Stimulated activated CD8-positive, alpha-beta memory T cell treated with anti-CD3 and anti-CD28 coated beads, Interleukin-4, amount 100 ng/mL, for 4 hours (primary cell): ENCODE measurements at places on chromosomes 6 and 20.

DNA sequence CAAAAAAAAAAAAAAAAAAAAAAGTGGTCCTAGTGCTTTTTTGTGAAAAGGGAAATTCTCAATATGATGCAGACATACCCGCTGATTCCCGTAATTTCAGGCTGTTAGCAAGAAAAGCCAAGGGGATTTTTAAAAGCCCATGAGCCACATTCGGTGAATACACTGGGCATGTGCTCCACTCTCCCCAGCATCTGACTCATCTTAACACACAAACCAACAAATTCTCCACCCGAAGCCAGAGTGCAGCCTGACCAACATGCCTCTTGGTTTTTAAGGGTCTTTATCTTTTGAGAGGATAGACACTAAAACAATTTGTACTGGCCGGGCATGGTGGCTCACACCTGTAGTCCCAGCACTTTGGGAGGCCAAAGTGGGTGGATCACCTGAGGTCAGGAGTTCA, 45.5 kb upstream of the CD83 start:
- no peak for DNase-seq

GRCh38 chr6:23213193-23213592, 643.8 kb downstream of the HDGFL1 start:
- DNase-seq, result no peak

GRCh38 chr6:30646450-30647241, at the start of gene C6orf136:
Gene C6orf136 (plus strand): TSS chr6:30647133. CDS start chr6:30647232, 99 bp downstream.
- peak; percentile 79 for DNase-seq

DNA sequence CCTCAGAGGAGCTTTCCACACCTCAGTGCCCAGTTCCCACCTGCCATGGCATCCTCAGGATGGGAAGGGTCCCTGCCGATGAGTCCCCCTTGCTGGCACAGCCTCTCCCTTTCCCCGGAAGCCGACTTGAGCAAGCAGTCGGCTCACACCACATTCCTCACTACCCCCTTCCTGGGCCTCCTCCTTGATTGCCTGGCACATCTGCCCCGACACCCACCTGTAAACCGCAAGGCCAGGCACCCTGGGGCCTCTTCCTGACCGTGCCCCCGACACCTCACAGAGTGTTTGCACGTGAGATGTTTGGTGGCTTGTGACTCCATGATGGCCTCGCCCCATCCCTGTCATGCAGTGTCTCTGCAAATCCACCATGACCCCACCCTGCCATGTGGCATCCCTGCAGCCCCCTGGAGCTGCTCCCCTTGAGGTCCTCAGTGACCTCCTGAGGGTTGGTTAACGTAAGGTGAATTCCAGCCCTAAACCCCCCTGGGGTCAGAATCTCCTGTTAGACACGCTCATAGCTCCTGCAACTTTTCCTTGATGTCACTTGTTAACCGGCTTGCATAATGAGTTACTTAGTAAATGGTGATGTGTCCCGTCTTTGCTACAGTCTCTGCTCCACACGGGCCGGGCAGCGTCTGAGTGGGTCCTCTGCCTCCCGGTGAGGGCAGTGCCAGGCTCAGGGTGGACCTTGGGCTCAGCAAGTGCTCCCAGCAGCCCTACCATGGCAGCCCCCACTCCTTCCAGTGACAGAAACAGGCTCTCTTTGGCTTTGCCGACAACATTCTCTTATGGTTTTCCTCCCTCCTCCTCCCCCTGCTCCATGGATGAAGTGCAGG, 115.9 kb upstream of the FRMD1 start:
- DNase-seq, result no peak

DNA sequence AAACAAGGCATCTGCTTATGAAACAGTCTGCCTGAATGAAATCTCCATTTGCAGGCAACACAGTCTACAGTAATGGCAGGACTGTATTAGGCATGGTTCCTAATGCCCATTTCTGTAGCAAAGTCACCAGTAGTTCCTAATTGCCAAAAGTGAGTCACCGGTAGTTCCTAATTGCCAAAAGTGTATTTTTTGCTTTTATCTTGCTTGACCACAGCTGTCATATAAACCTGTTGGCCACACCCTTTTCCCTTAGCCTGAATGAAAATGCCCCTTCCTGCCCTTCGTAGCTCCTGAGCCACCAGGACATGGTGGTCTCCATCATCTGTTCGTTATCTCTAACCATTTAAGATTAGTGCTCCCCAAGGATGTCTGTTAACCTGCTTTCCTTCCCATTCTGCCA, 34.5 kb downstream of the MTHFD1L start:
- DNase-seq, result no peak

DNA sequence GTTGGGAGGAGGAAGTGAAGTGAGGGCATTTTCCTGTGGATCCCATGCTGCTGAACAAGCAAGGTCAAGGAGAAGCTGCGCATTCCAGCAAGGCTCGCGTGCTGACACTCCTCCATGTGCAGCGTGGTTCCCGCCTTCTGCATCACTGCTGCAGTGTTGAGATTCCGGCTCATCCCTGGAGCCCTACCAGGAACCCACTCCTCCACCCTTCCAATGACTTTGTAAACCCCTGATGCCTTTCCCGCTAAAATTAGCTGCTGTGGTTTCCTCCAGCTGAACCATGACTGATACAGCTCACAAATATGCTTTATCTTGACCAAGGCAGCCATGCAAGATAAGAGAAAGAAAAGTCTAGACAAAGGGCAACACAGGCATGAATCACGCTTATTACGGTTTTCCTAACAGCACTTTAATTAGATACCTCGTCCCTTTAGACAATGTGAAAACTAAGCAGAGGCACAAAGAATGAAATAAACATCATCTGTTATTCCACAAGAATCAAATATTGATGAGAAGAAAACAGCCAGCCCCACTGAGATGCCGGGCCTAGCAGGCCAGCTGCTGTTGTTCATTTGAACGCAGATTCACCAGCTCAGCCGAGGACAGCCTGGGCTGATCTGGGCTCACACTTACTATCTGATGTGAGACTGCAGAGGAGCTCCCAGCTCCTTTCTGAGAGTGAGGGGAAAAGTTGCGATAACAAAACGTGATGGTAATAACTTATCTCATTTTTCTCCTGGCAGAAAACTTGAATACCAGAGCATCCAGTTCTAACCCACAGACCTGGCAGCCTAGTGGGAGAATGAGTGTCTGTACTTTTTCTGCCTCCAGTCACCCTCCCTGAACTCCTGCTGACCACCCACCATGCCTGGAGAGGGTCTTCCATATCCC, 14.2 kb upstream of the BNIP5 start:
- no peak for DNase-seq

DNA sequence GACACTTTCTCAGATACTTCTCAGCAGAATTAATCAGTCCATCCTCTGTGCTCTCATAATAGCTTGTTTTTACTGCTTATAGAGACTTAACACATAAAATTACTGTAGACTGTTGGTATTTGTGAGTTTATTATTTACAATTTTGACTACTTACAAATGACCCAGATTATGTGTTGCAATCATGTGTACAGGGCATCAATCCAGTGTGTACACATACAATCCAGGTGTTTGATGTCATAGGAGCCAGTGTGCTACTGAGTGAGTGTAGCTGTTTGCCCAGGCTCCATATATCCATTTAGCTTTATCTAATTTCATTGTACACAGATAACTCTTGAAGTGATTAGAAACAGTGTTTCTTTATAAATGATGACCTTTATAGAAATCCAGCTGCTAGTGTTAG, 31.3 kb downstream of the TRMT11 start:
- no peak for DNase-seq

DNA sequence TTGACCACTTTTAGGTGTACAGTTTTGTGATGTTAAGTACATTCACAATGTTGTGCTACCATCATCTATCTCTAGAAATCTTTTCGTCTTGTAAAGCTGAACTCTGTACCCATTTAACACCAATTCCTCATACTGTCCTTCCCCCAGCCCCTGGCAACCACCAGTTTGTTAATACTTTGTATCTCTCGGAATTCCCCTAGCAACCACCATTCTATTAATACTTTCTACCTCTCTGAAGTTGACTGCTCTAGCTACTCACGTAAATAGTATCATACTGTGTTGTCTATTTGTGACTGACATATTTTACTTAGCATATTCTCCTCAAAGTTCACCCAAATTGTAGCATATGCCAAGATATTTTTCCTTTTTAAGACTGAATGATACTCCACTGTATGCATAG, 82.3 kb upstream of the CLDN20 start:
- DNase-seq, result no peak

GRCh38 chr6:2081155-2082138, 164.0 kb downstream of the GMDS start:
- no peak for DNase-seq

- DNase-seq, result peak; percentile 24
These were observed at the start of gene PERP for GRCh38 chr6:138107078-138107751. Gene PERP (minus strand): TSS chr6:138107419. CDS start chr6:138107340, 79 bp downstream.

- DNase-seq, result no peak
These were observed 10.0 kb upstream of the ANKRD60 start for GRCh38 chr20:58238490-58238889.

DNA sequence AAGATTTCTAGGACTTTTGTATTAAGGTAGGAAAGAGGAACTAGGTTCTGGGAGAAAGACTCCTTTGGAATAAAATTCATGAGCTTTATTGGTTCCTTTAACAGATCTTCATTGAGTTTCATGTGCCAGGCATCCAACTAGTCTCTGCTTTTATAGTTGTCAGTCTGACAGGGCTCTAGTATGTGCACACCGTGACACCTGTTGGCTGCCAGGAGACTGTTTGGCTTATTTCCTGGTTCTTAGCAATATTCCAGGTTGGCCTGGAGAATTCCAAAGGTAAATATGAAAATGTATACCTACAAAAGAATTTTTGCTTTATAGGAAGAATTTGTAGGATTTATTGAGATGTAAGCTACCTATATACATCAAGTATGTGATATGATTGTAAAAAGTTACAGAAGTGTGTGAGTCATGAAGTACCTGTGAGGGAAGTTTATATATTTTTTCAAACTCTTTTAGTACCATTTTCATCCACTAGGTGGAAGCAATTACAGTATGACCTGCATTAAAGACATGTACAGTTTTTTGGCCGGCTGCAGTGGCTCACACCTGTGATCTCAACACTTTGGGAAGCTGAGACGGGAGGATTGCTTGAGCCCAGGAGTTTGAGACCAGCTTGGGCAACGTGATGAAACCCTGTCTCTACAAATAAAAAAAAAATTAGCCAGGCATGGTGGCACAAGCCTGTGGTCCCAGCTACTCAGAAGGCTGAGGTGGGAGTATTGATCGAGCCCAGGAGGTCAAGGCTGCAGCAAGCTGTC, 35.2 kb downstream of the NDUFAF5 start:
- no peak for DNase-seq

DNA sequence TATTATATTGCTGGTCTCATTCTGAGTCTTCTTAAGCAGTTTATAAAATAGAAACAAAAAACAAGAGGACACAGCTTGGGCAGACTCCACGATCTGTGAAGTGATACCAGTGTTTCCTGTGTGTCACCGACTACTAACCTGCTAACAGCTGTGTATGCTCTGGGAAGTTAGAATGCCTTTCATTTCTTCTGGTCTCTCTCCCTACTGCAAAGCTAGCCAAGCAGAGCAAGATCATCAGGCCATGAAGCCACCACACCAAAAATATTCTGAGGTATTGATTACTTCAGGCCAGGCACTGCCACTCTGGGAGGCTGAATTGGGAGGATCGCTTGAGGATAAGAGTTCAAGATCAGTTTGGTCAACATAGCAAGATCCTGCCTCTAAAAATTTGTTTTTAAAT, 46.9 kb upstream of the SMIM29 start:
- no peak for DNase-seq

GRCh38 chr20:8194721-8195120, 62.7 kb downstream of the PLCB1 start:
- no peak for DNase-seq

DNA sequence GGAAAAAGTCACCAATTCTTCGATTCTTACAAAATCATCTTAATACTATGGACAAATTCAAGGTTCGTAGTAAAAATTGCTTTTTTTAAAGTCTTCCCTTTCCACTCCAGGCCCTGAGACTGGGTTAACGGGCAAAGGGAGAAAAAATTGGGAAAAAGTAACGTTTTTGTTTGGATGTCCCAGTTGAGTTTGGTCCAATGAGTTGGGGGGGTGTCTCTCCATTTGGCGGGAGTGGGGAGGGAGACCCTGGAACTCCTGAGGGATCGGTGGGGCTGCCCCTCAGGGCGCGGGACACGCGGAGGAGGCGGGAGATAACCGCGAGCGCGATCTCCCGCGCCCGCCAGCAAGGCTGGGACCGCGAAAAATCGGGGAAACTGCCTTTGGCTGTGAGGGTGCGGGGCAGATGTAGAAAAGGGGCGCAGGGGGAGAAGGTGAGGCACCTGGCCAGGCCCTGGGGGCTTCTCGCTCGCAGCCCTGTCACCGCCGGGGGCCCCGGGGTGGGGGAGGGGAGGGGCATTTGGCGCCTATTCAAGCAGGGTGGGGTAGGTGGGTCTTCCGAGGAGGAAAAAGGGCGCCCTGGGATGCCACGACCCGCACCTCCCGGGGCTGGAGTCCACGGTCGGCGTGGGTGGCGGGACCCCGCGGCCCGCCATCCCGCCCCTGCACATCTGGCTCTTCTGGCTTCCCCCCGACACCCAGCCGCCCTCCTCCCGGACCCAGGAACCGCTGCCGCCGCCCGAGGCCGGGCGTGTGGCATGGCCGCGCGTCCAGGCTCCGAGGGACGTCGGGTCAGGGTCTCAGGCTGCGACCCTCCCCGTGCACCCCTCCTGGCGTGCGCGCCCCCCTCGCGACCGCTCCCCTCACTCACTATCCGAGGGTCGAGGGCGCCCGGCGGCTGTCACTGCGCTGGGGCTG, 595 bp downstream of the FBXO5 start:
- no peak for DNase-seq

DNA sequence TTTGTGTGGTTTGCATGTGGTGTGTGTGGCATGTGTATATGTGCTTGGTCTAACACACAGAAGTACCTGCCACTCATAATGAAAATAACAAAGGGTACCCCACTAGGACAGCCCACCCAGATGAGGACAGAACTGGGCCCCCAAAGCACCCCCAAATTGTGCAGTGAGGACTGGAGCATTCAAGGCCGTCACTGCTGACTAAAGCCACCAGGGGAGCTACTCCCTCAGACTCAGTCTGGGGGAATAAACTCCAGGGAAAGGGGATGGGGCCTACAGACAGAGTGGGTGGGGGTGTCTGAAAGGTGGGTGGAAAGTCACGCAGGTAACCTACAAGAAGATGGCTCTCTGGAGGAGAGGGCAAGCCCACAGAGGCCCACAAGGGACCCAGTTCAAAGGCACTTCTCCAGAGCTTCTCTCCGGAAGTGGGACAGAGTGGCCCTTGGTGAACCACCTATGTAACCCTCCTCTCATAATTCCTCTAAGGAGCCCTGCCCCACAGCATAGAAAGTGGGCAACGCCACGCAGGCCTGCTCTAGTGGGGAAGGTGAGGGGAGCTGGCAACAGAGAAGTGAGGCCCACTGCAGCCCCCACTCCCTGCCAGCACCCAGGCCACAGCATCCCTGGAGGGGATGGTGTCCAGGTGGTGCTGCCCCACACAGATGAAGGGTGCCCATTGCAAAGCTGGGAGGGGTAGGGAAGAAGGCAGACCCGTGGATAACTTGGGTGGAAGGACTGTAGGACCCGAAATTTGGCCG, 122.8 kb upstream of the MAFB start:
- DNase-seq, result no peak

DNA sequence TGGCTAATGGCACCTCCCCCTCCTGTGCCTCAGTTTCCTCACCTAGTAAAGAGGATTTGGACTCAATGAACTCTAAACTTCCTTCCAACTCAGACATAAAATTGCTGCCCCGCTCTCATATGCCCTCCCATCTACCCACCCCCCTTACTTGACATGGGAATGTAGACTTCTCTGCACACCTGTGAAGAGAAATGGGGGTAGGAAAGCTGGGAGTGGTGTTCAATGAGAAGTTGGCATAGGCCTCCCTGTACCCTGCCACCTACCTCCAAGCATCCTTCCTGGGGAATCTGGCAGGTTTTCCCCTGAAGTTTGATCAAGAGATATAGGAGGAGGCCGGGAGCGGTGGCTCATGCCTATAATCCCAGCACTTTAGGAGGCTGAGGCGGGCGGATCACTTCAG, 3.9 kb upstream of the POU5F1 start:
- DNase-seq, result no peak

- DNase-seq, result no peak
These were observed 144.2 kb upstream of the TNFAIP3 start for GRCh38 chr6:137722749-137723272.
